ENCODE measurements at places on chromosomes 7 and 10. TPM values are rescaled to one million over a fixed set of nuclear protein-coding genes. Genes with fewer than 3 reads are reported as not detected.

GRCh38 chr10:98943681-98944080 is 292.0 kb downstream of the HPSE2 start:
- no peak for DNase-seq

- DNase-seq = no peak
These were observed 78.7 kb downstream of the KIAA1217 start for GRCh38 chr10:24287559-24288195.

DNA sequence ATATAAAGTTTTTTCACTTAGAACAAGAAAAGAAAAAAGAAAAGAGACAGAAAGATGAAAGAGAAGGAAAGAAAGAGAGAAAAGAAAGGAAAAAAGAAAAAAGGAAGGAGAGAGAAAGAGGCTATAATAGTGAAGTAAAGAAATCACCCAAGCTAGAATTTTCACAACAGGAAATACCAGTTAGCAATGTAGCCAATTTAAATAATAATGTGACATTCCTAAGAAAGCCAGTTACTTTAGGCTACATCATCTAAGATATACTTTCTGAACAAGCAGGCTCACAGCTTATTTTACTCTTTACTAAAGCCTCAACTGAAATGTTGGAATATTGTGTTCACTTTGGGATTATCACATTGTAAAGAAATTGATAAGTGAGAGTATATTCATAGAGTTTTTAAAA is 53.6 kb downstream of the GPR37 start:
- DNase-seq = no peak

GRCh38 chr7:148079206-148080080 is 511.1 kb upstream of the C7orf33 start:
- DNase-seq = no peak

The GARIN1A gene
- total RNA-seq = 0.29 TPM

The CHST15 gene
- 9.4 TPM for total RNA-seq

- no peak for DNase-seq
These were observed 38.5 kb upstream of the MSMB start for GRCh38 chr10:46084321-46085165.

GRCh38 chr10:69533658-69534057 is 39.6 kb downstream of the NEUROG3 start:
- DNase-seq = no peak

GRCh38 chr10:100482834-100483185 is 20.0 kb downstream of the WNT8B start:
- DNase-seq = no peak

The RHOBTB1 gene
- 9.3 TPM for total RNA-seq

- DNase-seq = no peak
These were observed 118.9 kb downstream of the PRPF18 start for GRCh38 chr10:13705526-13706174.

The TACC2 gene
- total RNA-seq = 48.5 TPM

DNA sequence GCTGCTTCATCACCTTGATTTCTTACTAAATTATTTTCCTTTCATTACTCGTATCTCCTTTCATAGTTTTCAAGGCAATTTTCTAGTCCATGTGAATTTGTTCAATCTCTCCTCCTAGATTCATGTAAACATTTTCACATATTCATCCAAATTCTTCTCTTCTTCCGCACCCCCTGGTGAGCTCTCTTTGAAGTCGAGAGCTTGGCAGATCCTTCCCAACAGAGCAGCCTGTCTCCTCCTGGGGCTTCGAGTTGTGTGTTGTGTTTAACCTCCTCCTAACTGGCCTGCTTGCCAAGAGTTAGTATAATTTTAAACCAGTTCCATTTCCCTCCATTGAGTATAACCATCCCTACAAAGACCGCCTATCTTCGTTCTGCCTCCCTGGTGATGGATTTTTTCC is 272.4 kb upstream of the CELF2 start:
- DNase-seq = no peak

The VWC2 gene
- 0.31 TPM for total RNA-seq

The GRIFIN gene
- total RNA-seq = not detected

- no peak for DNase-seq
These were observed 272.6 kb downstream of the SDHAF3 start for GRCh38 chr7:97390052-97390451.

The UMAD1 gene
- total RNA-seq = 10.8 TPM

The KIN gene
- total RNA-seq = 16.5 TPM

The PILRB gene
- 32.2 TPM for total RNA-seq

DNA sequence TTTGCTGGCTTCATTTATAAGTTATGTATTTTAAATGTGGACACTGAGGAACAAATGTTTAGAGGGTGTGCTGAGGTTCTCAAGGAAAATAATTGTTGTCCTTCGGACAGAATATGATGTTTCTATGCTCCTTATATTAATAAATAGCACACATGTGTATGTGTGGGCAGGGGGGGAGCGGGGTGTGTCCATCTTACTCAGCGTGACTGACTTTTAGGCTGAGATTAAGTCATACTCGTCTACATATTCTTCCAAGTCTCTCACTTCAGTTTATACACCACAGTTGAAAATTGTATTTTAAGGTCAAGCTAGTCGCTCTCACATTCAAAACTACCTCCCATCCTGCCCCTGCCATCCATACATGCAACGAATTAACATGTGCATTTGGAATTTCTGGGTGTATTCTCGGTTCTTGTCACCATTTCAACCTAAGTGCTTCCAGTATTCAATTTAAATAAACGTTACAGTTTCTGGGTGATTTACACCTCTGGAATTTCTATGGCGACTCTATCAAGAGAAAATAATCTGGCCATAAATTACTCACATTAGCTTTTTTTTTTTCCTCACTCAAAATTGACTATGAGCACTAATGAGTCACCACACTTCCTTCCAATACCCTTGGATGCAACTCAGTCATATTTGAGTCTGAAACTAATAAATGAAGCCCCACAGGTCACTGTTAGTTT is 3.3 kb downstream of the PCDH15 start:
- DNase-seq = no peak

DNA sequence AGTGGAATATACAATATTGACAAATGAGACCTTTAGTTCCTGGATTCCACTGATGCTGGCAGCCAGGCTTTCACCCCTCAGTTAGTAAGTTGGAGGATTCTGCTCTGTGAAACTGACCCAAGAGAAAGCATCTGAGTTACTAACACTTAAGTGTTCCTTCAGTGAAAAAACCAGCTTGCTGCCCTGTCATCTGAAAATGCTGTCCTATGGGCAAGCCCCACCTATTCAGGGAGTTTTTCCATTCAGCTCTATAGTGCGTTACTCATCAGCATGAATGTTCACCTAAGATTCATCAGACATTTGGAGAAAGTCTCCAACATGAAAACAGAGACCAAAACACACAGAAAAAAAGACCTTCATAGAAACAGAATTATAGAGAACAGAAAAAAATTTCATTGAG is 37.9 kb downstream of the PRPF18 start:
- DNase-seq = no peak

- DNase-seq = no peak
These were observed 1.3 kb downstream of the CYTH3 start for GRCh38 chr7:6271060-6271658.

DNA sequence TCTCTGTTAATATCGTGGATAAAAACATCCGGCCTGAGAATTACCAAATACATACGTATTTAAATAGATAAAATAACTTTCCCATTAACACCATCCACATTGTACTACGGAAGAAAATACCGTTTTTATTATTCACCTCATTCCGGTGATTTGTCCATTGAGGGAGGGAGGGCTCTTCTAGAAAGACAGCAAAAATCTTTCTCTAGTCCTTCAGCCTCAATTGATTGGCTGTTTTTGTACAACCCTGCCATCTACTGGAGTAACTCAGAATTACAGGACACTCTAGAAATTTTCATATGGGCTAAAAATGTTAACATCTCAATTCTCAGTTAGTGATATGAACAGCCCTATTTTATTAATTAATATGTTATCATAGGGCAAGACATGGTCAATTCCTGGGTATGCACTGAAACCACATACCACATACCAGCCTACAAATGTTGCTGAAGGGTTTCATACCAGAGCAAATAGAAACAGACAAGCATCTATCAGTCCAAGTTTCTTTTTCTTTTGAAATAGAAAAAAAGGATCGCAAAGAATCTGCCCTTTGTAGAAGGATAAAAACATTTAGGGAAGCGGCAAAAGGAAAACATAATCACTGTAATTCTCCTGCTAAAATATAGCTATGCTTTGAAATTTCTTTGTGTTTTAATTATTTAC is 55.8 kb upstream of the CDCA7L start:
- DNase-seq = no peak

- DNase-seq = no peak
These were observed 38.8 kb downstream of the DLG5 start for GRCh38 chr10:77887631-77888355.

The ITPRID1 gene
- total RNA-seq = 0.13 TPM

GRCh38 chr7:150370612-150371071 is 2.0 kb downstream of the REPIN1 start:
- no peak for DNase-seq

GRCh38 chr7:13794581-13794980 is 194.9 kb downstream of the ETV1 start:
- no peak for DNase-seq

The SLC29A4 gene
- 6.9 TPM for total RNA-seq

- no peak for DNase-seq
These were observed 82.2 kb upstream of the GPR22 start for GRCh38 chr7:107387573-107388219.

- DNase-seq = no peak
These were observed 127.9 kb downstream of the NRF1 start for GRCh38 chr7:129739427-129739826.

- no peak for DNase-seq
These were observed 81.0 kb upstream of the STK17A start for GRCh38 chr7:43501870-43502269.

GRCh38 chr7:150380463-150380862 is 1.3 kb downstream of the ZNF775 start:
- DNase-seq = no peak

The MYO3A gene
- total RNA-seq = 5.3 TPM

Data from H1 (cell line).